Naive B cell (primary cell): ENCODE measurements at places on chromosomes 11 and 22. TPM values are rescaled to one million over a fixed set of nuclear protein-coding genes. Genes with fewer than 3 reads are reported as not detected.

- no peak for DNase-seq
These were observed 7.9 kb downstream of the LGALS2 start for GRCh38 chr22:37571992-37572373.

DNA sequence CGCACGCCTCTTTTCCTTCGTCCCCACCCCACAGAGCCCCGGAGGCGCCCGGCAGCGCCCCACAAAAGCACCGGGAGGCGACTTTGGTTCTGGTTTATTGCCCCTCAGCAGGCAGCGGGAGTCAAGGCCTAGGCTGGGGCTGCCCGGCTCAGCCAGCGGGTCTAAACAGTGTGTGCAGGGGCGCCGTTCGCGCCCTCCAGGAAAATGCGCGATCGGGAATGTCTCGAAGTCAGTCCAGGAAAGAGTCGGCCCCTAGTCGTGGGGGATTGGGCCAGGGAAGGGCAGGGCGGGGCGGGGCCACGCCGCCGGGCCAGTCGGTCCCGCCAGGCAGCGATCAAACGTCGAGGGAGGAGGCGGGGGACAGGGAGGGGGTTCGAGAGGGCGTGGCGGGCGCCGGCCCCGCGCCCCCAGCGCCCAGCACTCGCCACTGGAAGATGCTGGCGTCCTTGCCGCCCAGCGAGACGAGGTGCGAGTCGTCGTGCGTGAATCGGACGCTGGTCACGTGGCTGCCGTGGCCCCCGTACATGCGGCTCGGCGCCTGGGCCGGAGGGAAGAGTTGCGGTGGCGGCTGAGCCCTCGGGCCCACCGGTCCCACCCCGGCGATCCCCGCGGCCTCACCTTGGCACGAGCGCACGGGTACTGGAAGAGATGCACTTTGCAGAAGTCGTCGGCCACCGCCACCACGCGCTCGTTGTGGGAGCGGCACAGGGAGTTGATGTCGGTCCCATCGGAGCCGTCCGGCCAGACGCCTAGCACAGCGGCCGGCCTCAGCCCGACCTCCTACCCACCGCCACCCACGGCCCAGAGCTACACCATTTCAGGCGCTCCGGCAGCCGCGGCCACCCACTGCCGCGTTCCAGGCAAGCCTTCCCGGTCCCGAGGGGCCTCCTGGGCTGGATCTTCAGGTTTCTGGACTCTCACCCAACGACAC lies 741 bp upstream of the MTA2 start:
- no peak for DNase-seq

GRCh38 chr11:6725386-6725896 lies 42.3 kb upstream of the MRPL17 start:
- no peak for DNase-seq

DNA sequence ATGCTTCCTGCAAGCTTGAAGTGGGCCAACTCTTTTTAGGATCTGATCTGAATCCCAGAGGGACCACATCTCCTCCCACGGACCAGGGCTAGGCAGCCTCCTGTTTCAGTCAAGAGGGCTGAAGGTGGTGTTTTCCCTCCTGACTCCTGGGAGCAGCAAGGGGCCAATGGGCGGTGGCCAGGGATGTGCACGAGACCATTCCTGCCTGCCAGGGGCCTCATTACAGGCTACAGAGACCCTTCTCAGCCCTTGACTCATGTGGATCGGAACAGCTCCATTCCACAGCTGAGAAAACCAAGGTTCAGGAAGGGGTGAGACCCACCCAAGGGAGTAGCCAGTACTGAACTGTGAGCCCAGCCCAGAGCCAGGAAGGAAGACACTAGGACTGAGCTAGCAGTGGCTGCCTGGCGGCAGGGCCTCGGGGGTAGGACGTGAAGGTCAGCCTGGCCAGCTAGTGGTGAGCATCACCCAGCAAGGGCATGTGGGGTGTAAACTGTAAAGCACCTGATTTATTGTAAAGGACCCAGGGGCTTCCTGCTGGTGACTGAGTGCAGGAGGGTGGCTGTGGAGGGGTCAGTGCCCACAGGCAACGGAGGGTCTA lies 3.4 kb upstream of the P2RY6 start:
- DNase-seq: no peak

TRIM48 gene
- not detected for polyA plus RNA-seq

GPR83 gene
- 0.20 TPM for polyA plus RNA-seq
